ENCODE measurements at places on chromosomes 11 and 22.

GRCh38 chr11:44998051-44998450 lies 47.4 kb upstream of the TP53I11 start:
- no peak for DNase-seq

DNA sequence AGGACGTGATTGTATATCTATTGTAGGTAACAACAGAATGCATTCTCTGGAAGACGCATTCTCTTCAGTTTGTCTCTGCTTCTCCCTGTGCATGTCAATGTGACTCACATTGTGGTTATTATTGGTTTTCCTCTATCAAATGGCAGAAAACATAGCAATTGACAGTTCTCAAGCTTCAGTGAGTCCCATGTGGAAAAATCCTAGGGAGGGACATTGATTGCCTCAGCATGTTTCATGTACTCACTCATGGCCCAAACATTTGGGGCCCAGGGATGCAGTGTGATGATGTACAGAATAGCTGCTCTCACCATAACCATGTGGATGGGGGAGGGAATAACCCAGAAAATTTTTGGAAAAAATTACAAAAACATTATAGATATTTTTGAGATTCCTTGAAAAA lies 9.3 kb upstream of the ARL14EP start:
- DNase-seq = no peak

DNA sequence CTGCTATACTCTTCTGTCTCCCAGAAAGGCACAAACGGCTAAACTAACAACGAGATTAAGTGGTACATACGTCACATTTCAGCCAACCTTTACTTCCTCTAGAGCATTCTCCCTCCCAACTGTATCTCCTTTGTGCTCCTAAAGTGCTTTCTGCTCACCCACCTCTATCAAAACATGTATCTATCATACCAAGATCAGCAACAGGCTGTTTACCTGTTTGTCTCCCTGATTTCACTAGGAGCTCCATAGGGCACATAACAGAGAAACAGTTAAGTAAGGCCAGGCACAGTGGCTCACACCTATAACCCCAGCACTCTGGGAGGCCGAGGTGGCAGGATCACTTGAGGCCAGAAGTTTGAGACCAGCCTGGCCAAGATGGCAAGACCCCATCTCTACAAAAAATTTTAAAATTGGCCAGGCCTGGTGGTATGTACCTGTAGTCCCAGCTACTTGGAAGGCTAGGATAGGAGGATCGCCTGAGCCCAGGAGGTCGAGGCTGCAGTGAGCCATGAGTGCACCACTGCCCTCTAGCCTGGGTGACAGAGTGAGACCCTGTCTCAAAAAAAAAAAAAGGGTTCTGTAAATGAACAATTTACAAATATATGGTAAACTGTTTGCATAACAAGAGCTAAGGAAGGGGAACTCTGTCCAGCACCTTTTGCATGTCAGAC lies 2.8 kb downstream of the NDUFC2 start:
- no peak for DNase-seq

GRCh38 chr11:76623171-76623883 lies 47.2 kb downstream of the LRRC32 start:
- DNase-seq = no peak

GRCh38 chr11:65417702-65418430 lies 4.7 kb upstream of the NEAT1 start:
- DNase-seq = no peak

DNA sequence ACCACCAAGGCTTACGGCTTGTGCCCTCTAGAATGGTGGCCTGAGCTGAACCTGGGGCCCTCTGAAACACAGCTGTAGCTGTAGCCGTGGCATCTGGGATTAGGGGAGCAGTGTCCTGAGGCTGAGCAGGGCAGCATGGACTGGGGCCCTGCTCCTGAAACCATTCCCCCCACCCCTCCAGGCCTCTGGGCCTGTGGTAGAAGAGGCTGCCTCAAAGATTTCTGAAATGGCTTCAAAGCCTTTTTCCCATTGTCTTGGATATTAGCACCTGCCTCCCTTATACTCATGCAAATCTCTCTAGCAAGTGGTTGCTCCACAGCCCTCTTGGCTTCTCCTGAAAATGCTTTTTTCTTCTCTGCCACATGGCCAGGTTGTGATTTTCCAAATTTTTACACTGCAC lies 106.9 kb downstream of the CTNND1 start:
- DNase-seq = no peak

GRCh38 chr11:82907371-82907770 lies 5.8 kb downstream of the DDIAS start:
- DNase-seq = no peak
